Activated T-helper 1 cell treated with anti-CD3 and anti-CD28 coated beads, Interleukin-12 subunit alpha, Interleukin-12 subunit beta, Interleukin-2, Interleukin-4 antibody, amounts not matched to agents 30 ng/mL and 10 ng/mL and 1 ng/mL, durations not matched to agents 14 hours and 24 hours and 36 hours (primary cell): ENCODE measurements at places on chromosomes 4 and X. TPM values are rescaled to one million over a fixed set of nuclear protein-coding genes. Genes with fewer than 3 reads are reported as not detected.

GRCh38 chr4:185874516-185875230 lies 62.7 kb upstream of the SORBS2 start:
- peaks cover 2% of the 10 kb centered on the region for H3K27me3 ChIP-seq
- no peak for DNase-seq
- H3K4me3 ChIP-seq = no peak overlapping the region
- no peak overlapping the region for H3K27ac ChIP-seq
- no peaks in the 10 kb centered on the region for H3K36me3 ChIP-seq
- H3K4me1 ChIP-seq = no peaks in the 10 kb centered on the region

- peaks cover 7% of the 10 kb centered on the region for H3K27me3 ChIP-seq
- DNase-seq = no peak
- H3K4me3 ChIP-seq = no peak overlapping the region
- H3K36me3 ChIP-seq = no peaks in the 10 kb centered on the region
- no peak overlapping the region for H3K27ac ChIP-seq
These were observed 114.0 kb upstream of the ENPEP start for GRCh38 chr4:110361921-110362320.

GRCh38 chr4:157143369-157143768 lies 67.4 kb downstream of the GLRB start:
- H3K27ac ChIP-seq = no peak overlapping the region
- no peaks in the 10 kb centered on the region for H3K36me3 ChIP-seq
- DNase-seq = no peak
- no peaks in the 10 kb centered on the region for H3K27me3 ChIP-seq
- no peak overlapping the region for H3K4me3 ChIP-seq
- H3K4me1 ChIP-seq = no peaks in the 10 kb centered on the region

Gene ZDHHC15
- total RNA-seq = 0.24 TPM in 1 of 2 replicates, not detected in the other

GRCh38 chrX:42708222-42708621 lies 69.7 kb downstream of the PPP1R2C start:
- H3K36me3 ChIP-seq = no peaks in the 10 kb centered on the region
- no peak for DNase-seq
- no peak overlapping the region for H3K4me3 ChIP-seq
- no peaks in the 10 kb centered on the region for H3K27me3 ChIP-seq

GRCh38 chrX:39813631-39814277 lies 284.0 kb downstream of the BCOR start:
- peaks cover 42% of the 10 kb centered on the region for H3K4me1 ChIP-seq
- no peak overlapping the region for H3K4me3 ChIP-seq
- H3K27me3 ChIP-seq = no peaks in the 10 kb centered on the region
- no peaks in the 10 kb centered on the region for H3K36me3 ChIP-seq
- no peak for DNase-seq
- H3K27ac ChIP-seq = no peak overlapping the region

Gene PLK4
- total RNA-seq = 40.7 and 41.2 TPM in 2 replicates

- H3K4me1 ChIP-seq = no peaks in the 10 kb centered on the region
- H3K27ac ChIP-seq = no peak overlapping the region
- no peak for DNase-seq
- no peaks in the 10 kb centered on the region for H3K36me3 ChIP-seq
These were observed 309.3 kb downstream of the FRMPD4 start for GRCh38 chrX:12447448-12448064.
